ENCODE measurements at places on chromosomes 11 and 22.

GRCh38 chr22:38419858-38420160, 35.2 kb downstream of the KCNJ4 start:
- DNase-seq, result no peak

- no peak for DNase-seq
Observed at GRCh38 chr11:97621282-97621681, 1231.5 kb downstream of the JRKL start.

GRCh38 chr11:128506356-128506755, 81.0 kb downstream of the ETS1 start:
- DNase-seq, result no peak

DNA sequence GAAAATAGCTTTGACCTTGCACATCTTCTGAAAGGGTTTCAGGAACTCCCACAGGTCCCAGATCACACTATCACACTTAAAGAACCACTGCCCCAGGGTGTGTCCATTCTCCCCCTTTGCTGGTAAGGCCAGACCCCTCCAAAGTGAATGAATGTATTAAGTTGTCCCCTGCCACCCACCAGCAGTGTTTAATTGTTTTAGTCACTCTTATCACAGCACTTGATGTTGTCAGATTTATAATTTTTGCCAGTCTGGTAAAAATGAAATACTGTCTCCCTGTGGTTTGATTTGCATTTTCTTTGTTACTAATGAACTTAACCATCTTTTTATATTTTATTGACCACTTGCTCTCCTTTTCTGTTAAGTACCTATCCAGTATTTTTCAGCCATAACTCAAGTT, 89.6 kb upstream of the RAB1B start:
- DNase-seq, result no peak
